Central memory CD4-positive, alpha-beta T cell (primary cell): ENCODE measurements at places on chromosomes 3 and 15.

DNA sequence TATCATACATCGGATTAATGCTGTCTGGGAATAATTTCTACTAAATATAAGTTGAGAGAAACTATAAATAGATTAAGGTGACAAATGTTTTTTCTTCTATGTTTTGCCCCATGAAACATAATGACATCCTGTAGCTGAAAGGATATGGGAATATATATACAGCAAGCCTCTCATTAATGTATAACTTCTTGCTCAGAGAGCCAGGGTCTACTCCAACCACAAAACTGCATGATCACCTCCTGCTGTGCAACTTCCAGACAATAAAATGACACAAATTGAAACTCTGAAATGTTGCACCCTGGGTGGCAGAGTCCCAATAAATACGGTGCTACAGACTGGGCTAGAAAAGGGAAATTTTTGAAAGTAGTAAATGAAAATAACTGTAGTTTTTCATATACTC, 571.9 kb upstream of the CBLB start:
- DNase-seq, result no peak

- no peak for DNase-seq
Observed at GRCh38 chr3:178393824-178394223, 142.4 kb upstream of the KCNMB2 start.

GRCh38 chr3:32757618-32758374, 60.0 kb upstream of the TRIM71 start:
- no peak for DNase-seq

DNA sequence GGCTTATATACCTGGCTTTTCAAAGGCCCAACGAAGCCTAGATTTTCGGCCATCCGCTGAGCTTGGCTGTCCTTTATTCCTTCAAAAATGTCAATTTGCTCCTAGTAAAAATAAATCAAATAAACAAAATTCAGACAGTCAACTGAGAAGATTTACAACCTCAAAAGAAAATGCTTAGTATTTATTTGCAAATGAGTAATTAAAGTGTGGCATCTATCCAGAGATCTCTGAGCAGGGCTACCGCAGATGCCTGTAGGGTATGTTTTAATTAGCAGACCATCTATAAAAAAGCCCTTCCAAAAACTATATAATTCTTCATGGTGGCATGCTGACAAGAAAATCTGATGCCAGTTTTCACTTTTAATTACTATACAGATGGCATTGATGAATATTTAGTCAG, 136.2 kb downstream of the SUCLG2 start:
- no peak for DNase-seq

GRCh38 chr15:76347482-76348055, 11.0 kb downstream of the ISL2 start:
- DNase-seq, result no peak

DNA sequence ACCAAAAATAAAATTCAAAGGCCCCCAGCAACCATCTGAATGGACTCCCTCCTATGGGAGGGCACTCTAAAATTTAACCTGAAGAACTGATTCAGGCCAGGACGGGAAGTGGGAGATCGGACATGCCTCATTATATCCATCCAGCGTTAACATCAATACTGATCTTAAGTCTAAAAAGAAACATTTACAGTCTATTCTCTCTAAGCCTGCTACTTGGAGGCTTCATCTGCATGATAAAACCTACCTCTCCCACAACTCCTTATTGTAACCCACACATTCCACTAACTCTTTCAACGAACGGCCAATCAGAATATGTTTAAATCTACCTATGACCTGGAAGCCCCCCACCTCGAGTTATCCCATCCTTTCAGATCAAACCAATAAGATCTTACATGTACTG, 68.4 kb downstream of the HERC1 start:
- DNase-seq, result no peak

- DNase-seq, result no peak
Observed at GRCh38 chr15:57122080-57122840, 203.8 kb downstream of the TCF12 start.

DNA sequence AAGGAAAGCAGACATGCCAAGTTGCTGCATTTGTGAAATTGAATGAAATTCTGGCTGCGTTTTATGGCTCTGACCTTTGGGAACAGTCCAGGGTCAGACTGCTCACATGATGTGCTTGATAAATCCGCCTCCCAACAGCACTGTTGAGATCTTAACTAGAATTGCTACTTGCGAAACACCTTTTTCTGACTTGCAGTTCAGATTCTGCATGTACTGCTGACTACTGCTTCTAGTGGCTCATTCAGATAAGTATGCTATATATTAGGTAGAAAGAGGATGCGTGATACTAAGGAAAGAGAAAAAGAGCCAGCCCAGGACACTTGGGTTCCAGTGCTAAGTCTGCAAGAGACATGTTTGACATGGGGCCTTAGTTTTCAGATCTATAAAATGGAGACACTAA, 129.4 kb downstream of the LPP start:
- no peak for DNase-seq

DNA sequence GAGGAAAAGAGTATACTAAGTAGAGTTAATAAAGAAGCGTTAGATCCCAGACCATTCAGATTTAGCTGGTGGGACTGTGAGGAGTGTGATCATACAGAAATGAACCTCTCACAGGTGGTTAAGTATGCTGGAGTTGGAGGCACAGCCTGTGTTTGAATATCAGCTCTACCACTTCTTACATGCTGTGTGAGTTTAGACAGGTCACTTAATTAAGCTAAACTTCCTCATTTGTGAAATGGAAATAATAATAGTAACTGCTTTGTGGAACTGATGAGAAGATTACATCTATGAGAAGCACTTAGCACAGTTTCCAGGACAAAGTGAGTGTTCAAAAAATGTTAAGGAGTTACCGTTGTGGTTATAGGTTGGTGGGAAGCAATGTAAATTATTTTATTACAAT, 8.4 kb downstream of the ACP3 start:
- no peak for DNase-seq

GRCh38 chr3:53888232-53888631, 3.4 kb downstream of the SELENOK start:
- DNase-seq, result no peak

DNA sequence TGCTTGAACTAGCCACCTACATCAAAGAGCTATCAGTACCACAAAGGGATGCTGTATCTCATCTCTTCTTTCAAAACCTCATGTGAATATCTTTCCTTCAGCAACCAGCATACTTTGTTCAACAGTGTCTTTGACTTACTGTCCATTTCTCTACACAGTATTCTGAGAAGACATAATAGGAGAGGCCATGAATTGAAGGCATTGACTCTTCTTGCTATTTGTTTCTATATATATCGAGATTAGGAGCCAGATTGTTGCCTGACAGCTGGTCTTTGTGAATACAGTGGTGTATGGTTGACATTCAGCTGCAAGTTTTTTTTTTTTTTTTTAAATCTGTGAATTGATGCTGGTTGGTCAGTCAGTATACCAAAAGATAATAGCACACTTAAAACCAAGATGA, 12.1 kb upstream of the CSRNP1 start:
- DNase-seq, result no peak
